Uterine smooth muscle cell (primary cell): ENCODE measurements at places on chromosomes 3 and 15. TPM values are rescaled to one million over a fixed set of nuclear protein-coding genes. Genes with fewer than 3 reads are reported as not detected.

IFT57 gene
- 79.2 and 82.1 TPM in 2 replicates for total RNA-seq

LRCH3 gene
- 40.2 and 58.2 TPM in 2 replicates for total RNA-seq

LDHAL6B gene
- under 0.01 TPM in 1 of 2 replicates, not detected in the other for total RNA-seq

SHQ1 gene
- total RNA-seq: 19.6 and 22.7 TPM in 2 replicates

RAD51 gene
- 4.9 and 11.0 TPM in 2 replicates for total RNA-seq

PLSCR5 gene
- not detected in 2 replicates for total RNA-seq

MYL3 gene
- not detected in 2 replicates for total RNA-seq

ACKR2 gene
- 0.22 and 0.37 TPM in 2 replicates for total RNA-seq

TMEM202 gene
- not detected in 2 replicates for total RNA-seq

PLSCR2 gene
- total RNA-seq: not detected in 2 replicates

GMPS gene
- 58.7 and 104 TPM in 2 replicates for total RNA-seq

OIP5 gene
- total RNA-seq: 3.2 and 12.1 TPM in 2 replicates

CHRM5 gene
- 0.75 TPM in 1 of 2 replicates, not detected in the other for total RNA-seq

ZPLD1 gene
- 0.62 TPM in 1 of 2 replicates, not detected in the other for total RNA-seq

MOBP gene
- total RNA-seq: under 0.01 TPM in 2 replicates

CLEC3B gene
- 0.25 TPM in 1 of 2 replicates, not detected in the other for total RNA-seq
